ENCODE measurements at places on chromosomes 2 and 18. TPM values are rescaled to one million over a fixed set of nuclear protein-coding genes. Genes with fewer than 3 reads are reported as not detected.

DNA sequence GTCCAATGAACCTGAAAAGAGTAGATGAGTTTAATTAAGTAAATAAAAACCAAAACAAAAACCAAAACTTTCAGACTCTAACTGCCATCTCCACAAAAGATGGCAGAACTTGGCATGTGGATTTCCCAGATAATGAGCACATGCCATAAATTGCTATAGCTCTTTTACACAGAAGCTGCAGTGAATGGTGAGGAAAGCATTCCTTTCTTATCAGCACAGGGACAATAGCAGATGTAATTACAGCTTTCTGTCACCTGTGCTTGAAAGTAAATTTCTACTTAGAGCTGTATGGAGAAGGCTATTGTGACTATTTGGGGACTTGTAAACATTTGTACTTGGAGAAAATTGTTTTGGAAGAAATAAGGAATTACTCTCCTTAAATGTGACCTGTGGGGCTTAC, 378.4 kb downstream of the RPRM start:
- no peak for DNase-seq

DNA sequence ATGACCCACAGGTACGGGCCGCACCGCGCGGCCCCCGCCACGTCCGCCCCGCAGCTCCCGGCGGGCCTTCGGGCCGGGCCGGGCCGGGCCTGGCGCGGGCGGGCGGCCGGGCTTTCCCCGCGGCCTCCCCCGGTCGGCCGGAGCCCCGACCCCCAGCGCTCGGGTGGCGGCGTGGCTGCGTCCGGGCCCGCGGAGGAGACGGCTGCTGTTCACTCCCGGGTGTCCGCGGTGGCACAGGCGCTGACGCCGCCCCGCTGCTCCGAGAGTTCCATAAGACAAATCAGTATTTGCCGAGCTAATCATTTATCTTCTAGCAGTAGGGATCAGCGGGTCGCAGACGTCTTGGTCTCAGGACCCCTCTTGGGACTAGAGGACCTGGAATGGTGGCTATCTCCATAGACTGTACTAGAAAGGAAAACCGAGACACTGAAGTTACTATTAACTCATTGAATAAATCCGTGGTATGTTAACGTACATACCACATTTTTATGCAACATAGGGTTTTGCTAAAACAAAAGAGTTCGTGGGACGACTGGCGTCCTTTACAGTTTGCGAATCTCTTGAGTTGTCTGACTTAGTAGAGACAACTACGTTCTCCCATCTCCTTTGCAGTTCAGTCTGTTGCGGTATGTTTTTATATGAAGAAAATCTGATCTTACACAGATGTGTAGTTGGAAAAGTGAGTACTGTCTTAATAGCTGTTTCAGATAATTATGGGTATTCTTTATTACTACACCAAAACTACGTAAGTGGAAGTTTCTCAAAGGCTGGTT, 500 bp downstream of the LIMS1 start:
- DNase-seq: peak; percentile 40

DNA sequence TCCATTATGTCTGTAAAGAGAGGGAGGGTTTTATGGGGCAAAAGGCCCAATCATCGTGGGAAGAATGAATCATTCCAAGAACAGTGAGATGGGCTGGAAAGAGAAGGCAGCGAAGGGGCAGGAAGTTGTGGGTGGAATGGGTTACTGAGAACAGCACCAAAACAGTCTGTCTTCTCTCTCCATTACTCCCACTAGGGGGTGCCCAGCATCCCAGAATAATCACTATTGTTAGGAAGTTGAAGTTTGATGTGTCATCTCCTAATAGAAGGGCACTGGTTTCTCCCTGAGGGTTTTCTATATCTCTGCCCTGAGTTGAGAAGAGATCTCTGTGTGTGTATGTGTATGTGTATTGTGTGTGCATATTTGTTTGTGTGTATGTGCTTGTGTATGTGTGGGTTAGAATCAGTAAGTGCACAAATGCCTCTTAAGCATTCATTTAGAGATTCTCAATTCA, 76.6 kb upstream of the MAP4K3 start:
- peak; percentile 50 for DNase-seq

CHRNA1 gene
- not detected for total RNA-seq

ADCYAP1 gene
- total RNA-seq: not detected
